ENCODE measurements at places on chromosomes 11 and 22.

DNA sequence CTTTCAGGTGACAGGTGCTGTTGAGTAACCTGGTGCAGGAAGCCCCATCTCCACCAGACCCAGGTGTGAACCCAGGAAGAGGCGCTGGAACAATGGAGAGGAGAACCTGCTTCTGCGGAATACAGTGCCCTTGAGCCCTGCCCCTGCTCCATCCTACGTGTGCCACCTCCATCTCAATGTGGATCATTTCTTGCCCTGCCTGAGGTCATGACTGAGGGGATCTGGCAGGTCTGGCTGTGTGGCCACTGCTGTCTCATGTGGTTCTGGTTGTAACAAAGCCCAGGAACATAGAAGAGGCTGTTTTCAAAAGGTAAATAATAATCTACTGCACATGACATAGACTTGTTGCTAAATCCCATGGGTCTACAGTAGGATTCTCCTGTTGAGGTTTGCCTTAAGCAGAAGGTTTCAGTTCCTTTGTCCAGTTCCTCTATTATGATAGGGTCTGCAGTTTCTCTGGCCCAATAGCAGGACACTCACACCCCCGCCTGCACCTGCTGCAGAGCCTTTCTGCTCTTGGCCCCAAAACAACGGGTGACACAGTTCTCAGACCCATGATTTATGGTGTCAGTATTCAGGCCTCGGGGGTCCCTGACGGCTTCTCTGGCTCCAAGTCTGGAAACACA, 113.5 kb upstream of the IGLL5 start:
- no peak for DNase-seq

DNA sequence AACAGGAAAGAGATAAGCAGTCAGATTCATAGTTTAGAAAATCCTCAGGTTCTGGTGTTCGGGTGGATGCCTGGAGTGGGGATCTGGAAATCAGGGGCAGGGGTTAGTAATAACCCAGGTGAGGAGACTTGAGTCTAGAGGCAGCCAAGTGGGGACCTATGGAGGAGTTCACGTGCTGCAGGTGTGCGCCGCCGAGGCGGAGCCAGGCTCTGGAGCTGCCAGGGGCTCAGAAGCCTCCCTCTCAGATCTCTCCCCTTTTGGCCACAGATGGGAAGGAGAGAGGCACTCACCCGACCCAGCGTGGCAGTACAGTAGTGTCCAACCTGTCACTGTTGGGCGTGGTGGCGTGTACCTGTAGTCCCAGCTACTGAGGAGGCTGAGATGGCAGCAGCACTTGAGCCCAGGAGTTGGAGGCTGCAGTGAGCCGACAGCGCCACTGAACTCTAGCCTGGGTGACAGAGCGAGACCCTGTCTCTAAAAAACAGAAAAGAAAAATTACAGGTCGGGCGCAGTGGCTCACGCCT, 27.5 kb downstream of the TXN2 start:
- DNase-seq: no peak

DNA sequence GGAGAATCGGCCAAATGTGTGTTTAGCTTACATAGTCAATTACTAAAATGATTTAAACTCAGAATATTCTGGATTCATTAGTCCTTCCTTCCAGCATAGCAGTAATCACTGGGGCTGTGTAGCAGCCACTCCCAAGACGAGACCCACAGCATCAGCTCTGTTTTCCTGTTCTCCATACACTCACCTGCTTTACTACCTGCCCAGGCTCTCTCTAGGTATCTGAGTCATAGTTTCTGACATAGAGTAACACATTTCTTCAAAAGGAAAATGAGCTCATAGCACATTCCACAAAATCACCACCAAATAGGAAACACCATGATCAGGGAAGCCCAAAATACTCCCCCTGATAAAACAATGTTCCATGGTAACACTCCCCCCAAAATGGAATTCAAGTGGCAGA, 22.9 kb downstream of the MORC2 start:
- no peak for DNase-seq

DNA sequence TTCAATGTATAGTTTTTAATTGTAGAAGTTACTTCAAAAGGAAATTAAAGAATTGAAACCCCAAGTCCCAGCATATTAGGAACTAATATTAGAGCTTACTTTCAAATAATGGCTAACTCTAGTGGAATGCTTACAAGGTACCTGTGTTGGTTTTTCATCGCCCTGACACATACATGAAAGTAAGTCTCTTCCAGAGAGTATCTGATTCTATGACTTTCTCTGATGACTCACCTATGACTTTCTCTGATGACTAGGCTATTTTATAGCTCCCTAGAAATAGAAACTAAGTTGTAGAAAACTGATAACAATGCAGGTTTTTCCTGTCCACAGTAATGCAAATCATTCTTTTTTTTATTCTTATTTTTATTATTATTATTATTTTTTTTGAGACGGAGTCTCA, 33.6 kb upstream of the MMP7 start:
- no peak for DNase-seq

- no peak for DNase-seq
These were observed 76.4 kb downstream of the MPPED1 start for GRCh38 chr22:43488031-43488866.

DNA sequence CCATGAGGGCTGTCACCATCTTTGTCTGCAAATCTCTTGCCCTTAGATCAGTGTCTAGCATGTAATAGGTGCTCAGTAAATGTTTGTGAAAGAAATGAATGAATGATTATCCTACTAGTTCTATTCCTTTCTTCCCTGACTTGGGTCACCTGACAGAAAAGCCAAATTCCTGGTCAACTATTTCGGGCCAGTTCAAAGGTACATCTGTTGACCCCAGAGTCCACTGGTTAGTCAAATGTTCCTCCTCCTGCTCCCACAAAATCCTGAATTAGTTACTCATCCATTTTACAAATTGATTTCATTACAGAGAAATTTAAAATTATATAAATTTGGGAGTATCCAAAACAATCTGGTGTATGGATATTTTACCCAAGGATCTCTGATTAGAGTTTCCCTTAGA, 124.7 kb upstream of the NAV2 start:
- no peak for DNase-seq

DNA sequence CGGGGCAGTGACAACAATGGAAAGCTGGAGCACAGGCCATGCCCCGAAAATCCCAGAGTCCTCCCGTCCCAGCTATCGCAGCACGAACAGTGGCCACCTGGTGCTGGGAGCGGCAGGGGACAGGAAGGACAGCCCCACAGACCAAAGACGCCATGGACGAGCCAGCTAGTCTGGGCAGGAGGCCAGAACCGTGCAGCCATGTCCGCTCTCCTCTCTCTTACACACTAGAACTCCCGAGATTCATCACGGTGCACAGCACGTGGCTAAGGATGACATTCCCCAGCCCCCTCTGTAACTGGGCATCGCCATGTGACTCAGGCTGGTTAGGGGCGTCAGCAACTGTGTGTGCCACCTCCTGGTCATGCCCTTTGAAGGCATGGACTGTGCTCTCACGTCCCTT, 4.6 kb downstream of the CDPF1 start:
- DNase-seq: no peak

DNA sequence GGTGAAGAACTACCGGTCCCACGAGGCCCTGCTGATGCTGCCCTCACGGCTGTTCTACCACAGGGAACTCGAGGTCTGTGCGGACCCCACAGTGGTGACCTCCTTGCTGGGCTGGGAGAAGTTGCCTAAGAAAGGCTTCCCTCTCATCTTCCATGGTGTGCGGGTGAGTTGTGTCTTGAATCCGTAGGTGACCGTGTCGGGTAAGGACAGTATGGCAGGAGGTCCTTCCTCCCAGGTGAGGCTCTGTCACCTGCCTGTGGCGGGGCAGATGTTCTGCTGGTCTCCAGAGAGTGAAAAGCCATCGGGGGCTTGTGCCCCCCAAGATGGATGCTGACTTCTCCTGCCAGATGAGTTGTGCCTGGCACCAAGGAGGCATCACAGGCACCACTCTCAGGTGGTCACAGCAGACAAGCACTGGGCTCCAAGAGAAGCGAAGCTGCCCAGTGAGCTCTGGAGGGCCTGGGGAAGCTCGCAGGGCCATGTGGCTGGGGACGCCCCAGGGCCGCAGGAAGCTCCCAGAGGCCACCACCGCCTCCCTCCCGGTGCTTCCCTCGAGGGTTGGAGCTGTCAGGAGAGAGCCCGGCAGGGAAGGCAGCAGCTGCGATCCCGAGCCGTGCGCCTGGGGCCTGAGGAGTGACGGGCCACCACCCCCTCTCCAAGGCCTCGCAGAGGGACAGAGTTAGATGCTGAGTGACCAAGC, 17.3 kb upstream of the PANX2 start:
- no peak for DNase-seq

DNA sequence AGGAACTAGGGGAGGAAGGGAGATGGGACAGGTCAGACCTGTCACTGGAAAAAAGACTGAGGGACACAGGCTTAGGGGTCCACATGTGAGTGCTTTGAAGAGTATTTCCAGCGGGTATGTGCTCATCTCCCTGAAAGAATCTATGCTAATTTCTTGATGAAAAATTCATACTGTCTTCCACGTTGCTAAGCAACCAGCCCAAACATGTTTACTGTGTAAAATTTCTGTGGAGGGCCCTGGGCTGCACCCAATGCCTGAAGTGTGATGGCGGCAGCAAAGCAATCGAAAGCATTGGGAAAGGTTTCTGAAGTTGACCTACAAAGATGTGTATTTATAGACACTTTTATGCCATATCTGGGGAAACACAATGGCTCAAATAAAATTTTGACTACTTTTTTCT, 7.4 kb downstream of the SYT13 start:
- DNase-seq: no peak

DNA sequence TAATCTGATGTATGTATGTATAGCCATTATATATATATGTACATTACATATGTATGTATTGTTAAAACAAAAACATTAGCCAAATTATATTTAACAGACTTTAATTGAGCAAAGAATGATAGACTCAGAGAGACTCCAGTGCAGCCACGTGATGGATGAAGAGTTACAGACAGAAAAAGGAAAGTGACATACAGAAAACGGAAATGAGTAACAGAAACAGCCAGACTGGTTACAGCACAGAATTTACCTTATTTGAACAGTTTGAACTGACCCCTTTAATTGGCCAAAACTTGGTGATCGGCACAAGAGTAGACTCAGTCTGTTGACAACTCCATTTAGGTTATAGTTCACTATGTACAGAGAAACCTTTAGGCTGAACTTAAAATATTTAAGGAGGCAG, 35.0 kb downstream of the CHORDC1 start:
- DNase-seq: no peak

GRCh38 chr11:37613031-37613430, 1015.0 kb upstream of the RAG2 start:
- no peak for DNase-seq

GRCh38 chr11:126797457-126798169, 203.0 kb downstream of the KIRREL3 start:
- no peak for DNase-seq
